SW 1271 (cell line): ENCODE measurements at places on chromosomes 2 and 18.

DNA sequence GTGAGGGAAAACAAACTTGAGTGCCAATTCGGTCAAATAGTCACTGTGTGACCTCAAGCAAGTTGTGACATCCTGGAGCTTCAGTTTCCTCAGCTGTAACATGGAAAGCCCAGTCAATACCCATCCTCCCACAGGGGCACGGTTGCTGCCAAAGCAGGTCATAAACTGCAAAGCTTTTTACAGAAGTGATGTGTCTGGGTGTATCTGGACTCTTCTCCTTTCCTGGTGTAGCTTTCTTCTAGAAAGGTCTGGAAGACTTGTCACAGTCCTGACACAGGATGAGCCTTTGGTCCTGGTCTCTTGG is 4.2 kb upstream of the AFF3 start:
- no peak for DNase-seq

DNA sequence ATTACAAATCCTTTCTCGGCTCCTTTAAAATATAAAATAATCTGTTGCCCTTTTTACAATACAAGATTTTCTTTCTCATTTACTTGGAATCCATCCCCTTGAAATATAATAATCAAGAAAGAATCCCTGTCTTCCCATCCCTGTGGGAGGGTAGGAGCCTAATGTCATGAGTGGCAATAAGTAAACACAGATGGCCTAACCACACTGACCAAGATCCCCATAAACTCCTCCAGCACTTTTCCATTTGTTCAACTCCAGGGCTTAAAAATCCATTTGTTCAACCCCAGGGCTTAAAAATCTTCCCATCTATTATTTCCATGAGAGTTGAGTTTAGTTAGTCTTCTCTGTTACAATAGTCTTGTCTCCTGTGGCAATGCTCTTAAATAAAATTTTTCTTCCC is 297.6 kb downstream of the CDH7 start:
- no peak for DNase-seq

GRCh38 chr2:162333968-162334367 is 10.0 kb upstream of the GCA start:
- no peak for DNase-seq

- no peak for DNase-seq
Observed at GRCh38 chr2:46656640-46657039, 177.3 kb downstream of the TMEM247 start.

- DNase-seq, result no peak
Observed at GRCh38 chr2:70356941-70357683, 55.2 kb upstream of the FAM136A start.

DNA sequence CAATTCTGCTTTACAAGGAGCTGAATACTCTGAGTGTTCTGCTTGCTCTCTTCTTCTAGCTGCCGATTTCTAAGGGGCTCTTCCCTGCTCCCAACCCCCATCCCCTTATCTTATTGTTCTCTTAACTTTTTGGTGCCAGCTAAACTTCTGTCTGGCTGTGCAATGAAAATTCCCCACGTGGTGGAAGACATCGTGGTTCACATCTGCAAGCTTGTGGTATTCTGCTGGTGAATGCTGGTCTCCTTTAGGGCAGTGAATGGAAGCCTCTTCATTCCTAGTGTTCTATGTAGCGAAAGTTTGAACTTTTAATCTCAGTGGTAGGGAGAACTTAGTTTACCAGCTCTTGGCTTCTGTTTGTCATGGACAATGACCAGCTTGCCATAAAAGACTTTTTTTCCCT is 406.0 kb upstream of the ZEB2 start:
- DNase-seq, result no peak

DNA sequence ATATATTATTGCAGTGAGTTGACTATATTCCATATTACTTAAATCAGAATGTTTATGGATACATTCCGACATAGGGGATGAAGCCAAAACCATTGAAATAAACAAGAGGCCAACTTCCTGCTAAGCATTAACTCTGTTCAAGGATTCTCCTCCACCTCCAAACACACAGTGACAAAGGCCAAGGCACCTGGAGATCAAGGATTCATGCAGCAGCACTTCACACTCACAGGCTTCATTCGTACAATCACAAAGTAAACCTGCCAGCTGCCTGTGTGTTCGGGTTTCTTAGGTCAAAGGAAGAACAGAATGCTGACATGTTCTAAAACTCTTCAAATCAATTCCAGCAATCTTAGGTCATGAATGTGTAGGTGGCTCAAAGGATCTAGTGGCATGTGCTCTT is 22.8 kb downstream of the WDFY1 start:
- no peak for DNase-seq

- DNase-seq, result no peak
Observed at GRCh38 chr18:11810379-11810778, 40.8 kb upstream of the CHMP1B start.
